Aorta (tissue), 5 donors: ENCODE measurements at places on chromosomes 16 and 17. TPM values are rescaled to one million over a fixed set of nuclear protein-coding genes. Genes with fewer than 3 reads are reported as not detected.

The GAS2L2 gene
- total RNA-seq = not detected

DNA sequence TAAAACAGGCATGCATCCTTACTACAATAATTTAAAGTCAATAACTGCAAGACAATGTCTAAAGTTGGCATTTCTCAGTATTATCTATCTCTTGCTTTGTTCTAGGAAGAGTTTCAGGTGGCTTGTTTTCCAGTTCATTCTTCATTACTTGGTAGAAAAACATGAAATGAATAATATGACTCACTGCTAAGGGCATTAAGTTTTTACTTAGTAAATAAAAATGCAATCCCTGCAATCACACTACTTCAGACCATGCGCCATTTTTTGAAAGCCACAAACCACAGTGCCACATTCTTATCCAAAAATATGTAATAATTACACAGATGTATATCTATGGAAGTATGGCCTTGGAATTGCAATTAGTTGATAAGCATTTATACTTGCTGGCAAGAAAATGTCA lies 55.4 kb downstream of the CREBBP start:
- DNase-seq = no peak

The MLKL gene
- 23.7 TPM for total RNA-seq

The NXN gene
- 23.4 TPM for total RNA-seq

The HBQ1 gene
- total RNA-seq = not detected

DNA sequence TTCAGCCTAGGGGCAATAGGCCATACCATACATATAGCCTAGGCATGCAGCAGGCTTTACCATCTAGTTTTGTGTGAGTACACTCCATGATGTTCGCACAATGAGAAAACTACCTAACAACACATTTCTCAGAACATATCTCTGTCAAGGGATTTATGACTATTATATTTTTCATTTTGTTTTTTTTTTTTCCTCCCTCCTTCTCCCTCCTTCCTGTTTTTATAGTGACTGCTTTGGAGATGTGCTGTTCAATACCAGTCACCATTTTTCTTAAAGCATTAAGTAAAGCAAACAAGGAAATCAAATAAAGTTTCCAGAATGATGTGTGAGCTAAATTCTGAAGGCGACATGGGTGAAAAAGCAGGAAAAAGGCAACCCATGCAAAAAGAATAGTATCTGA lies 194.6 kb downstream of the STX8 start:
- no peak for DNase-seq

GRCh38 chr17:58335779-58336455 lies 7.3 kb upstream of the TSPOAP1 start:
- peak; percentile 52 for DNase-seq

The EIF3CL gene
- total RNA-seq = 88.0 TPM

DNA sequence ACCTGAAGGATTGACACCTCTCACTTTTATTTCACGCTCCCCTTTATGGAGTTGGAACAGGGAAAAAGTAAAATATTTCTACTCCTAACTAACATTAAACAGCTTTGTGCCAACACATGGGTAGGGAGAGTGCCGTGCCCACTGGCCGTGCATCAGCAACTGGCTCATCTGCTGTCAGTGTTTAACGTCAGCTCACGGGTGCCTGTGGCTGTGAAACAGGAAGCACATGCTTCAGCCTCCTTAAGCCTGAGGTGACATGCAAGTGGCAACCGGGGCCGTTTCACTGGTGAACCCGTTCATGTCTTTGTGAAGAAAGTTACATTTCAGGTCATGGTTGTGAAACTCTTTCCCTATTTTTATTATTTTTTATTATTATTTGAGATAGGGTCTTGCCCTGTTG lies 3.2 kb downstream of the SPG7 start:
- no peak for DNase-seq

The PTGES3L gene
- total RNA-seq = 6.6 TPM

The GAS7 gene
- total RNA-seq = 136 TPM

The KRT23 gene
- 0.30 TPM for total RNA-seq

DNA sequence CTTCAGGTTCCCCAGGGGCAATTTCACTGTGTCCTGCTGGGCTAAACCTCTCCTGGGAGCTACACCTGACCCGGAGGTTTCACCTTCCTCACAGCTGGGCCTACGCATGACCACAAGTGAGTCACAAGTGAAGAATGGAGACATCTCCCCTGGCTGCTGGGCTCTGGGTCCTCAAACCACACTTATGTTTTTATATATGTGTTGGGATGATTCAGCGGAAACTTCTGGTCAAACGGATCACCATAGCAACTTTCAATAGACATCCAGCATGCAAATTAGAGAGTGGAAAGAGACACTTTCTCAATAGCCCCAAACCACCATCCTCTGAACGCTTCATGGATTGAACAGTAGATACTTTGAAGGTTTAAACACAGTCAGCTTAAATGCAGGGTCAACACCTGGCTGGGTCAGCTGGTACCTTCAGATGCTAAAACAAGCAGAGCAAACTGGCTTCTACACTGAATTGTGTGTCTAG lies 28.0 kb upstream of the MAF start:
- no peak for DNase-seq

DNA sequence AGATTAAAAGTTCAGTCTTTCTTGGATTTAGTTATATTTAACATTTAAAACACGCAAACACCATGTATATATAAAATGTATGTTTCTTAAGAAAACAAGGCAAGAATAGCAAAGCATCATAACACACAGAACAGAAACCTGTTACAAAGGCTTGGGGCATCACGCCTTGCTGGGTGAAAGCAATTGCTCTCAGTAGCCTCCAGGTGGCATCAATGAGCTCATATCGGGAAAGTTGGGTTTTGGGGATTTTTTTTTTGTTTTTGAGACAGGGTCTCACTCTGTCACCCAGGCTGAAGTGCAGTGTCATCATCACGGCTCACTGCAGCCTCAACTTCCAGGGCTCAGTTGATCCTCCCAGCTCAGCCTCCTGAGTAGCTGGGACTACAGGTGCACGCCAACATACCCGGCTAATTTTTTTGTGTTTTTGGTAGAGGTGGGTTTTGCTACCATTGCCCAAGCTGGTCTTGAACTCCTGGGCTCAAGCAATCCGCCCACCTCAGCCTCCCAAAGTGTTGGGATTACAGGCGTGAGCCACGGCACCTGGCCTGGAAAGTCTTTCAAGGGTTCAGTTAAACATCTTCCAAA lies 56.9 kb downstream of the CYB5D2 start:
- DNase-seq = no peak

The BIRC5 gene
- total RNA-seq = 2.8 TPM

The SRR gene
- 7.4 TPM for total RNA-seq

GRCh38 chr17:69431835-69432234 lies 17.3 kb downstream of the MAP2K6 start:
- no peak for DNase-seq

DNA sequence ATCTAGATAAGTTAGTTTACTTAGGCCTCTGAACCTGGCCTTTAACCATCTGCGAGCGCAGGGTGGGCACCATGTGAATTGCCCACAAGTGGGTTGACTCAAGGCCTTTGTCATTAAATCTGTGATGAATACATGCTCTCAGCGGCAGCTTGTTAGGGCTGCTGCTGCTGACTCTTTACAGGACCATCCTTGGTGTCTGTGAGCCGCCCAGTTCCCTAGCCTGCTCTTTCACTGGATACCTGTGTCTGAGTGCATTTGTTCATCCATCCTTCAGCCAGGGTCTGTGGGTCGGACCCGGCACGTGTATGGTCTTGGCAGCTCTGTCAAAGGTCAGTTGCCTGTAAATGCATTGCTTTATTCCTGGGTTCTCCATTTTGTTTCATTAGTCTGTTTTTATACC lies 321.3 kb downstream of the CNTNAP4 start:
- DNase-seq = no peak

DNA sequence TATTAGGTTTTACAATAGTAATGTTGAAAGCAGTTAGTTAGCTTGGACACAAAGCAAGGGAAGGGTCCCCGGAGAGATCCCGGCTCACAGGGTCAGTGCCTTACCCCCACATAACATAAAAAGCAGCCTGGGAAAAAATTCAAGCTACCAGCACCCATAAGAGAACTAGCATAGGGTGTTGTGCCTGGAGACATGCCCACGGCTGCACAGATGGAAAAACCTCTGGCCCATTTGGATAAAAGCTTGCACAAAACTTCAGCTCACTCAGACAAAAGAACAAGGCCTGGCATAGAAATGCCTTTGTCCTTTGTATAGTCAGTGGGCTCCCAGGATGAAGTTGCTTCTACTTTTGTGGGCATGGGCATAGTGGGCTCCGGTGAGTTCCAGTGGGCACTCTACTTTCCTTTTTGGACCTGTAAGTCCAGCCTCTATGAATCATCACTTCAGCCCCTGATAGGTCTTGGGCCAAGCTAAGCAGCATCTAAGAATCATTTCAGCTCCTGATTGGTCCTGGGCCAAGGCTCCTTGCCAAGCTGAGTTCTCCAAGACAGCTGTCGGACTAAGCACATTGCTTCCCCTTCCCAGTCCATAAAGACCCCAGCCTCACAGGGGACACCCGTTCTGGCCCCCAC lies 1.3 kb upstream of the RDM1 start:
- DNase-seq = peak; percentile 58

- peak; percentile 90 for DNase-seq
Measured at GRCh38 chr17:73292031-73292531, 19.7 kb downstream of the CDC42EP4 start.

The TMEM114 gene
- total RNA-seq = not detected

The CCL13 gene
- total RNA-seq = 10.4 TPM

DNA sequence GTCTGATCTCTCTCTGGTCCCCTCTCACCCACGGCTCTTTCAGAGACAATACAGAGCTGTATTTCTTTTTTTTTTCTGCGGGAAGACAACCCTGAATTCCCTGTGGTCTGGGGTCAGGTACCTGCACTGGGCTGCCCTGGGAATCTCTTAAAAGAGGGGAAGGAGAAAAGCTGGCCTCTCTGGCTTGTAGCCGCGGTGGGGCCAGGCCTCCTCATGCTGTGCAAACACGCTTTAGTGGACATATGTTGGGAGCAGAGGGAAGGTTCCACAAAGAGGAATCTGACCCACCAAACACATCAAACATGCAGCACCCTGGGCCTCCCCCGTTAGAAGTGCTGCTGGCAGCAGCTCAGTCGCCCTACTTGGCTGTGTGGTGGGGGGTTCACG lies 143.7 kb upstream of the ZFHX3 start:
- DNase-seq = no peak

The TMC6 gene
- 33.7 TPM for total RNA-seq

GRCh38 chr17:73340093-73340596 lies 28.3 kb upstream of the CDC42EP4 start:
- peak; percentile 68 for DNase-seq

The CARD14 gene
- total RNA-seq = 0.33 TPM

- DNase-seq = no peak
Measured at GRCh38 chr17:64455993-64456885, 7.3 kb downstream of the MILR1 start.

GRCh38 chr17:1188812-1189504 lies 9.2 kb upstream of the ABR start:
- peak; percentile 95 for DNase-seq

- DNase-seq = no peak
Measured at GRCh38 chr17:81858967-81859905, 1.1 kb downstream of the P4HB start.

The NEUROD2 gene
- not detected for total RNA-seq

GRCh38 chr16:1980030-1980769 lies 1.1 kb downstream of the NOXO1 start:
- no peak for DNase-seq

- DNase-seq = no peak
Measured at GRCh38 chr17:76458580-76459490, 5.9 kb upstream of the UBE2O start.

The TOM1L1 gene
- 23.2 TPM for total RNA-seq

The CSH2 gene
- total RNA-seq = not detected

- DNase-seq = no peak
Measured at GRCh38 chr16:81657224-81657623, 121.9 kb upstream of the PLCG2 start.

DNA sequence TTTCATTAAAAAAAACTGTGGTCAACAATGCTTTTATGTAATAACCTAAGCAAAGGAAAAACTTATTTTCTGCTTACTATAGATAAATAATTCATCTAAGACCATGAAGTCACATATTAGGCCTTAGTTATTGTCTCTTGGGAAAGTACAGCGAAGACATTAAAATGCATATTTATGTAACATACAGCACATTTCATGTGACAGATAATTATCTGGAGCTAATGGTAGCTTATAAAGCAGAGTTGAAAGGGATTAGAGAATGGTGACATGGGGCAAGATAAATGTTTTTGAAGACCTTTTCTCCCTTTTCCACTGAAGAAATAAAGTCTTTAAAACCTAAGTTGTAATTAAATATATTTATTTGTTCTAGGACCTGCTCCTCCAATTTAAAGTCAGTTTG lies 9.7 kb downstream of the MEIOC start:
- no peak for DNase-seq

GRCh38 chr17:79174905-79175856 lies 100.6 kb downstream of the ENGASE start:
- DNase-seq = no peak

The KRT27 gene
- total RNA-seq = not detected

The TBC1D3B gene
- 5.0 TPM for total RNA-seq

- DNase-seq = no peak
Measured at GRCh38 chr17:61425682-61426481, 26.2 kb downstream of the TBX2 start.

- DNase-seq = no peak
Measured at GRCh38 chr17:28216528-28216927, 102.5 kb upstream of the TMEM97 start.

DNA sequence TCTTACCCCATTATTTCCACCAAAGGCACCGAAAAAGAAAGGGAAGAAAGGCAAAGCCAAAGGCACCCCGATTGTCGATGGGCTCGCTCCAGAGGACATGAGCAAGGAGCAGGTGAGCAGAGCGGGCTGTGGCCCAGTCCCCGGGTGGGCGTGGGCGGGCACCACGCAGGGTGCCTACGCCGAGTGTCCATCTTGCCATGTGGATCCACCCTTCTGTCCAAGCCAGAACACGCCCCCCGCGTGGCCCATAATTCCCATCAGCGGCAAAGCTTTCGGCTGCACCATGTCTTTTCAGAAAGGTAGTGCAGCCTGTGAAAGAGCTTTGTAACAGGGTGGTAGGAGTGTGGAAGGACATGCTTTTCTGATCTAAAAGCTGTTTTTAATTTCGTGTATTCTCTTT lies 8.4 kb upstream of the DBNDD1 start:
- DNase-seq = no peak

The CUEDC1 gene
- 43.6 TPM for total RNA-seq

The C16orf92 gene
- not detected for total RNA-seq

- no peak for DNase-seq
Measured at GRCh38 chr17:45115871-45116270, 16.4 kb downstream of the PLCD3 start.

- DNase-seq = no peak
Measured at GRCh38 chr16:54174201-54174600, 112.4 kb downstream of the IRX3 start.

The TCAP gene
- 1.9 TPM for total RNA-seq

The MT1F gene
- 14.4 TPM for total RNA-seq

The EPOP gene
- 1.3 TPM for total RNA-seq

DNA sequence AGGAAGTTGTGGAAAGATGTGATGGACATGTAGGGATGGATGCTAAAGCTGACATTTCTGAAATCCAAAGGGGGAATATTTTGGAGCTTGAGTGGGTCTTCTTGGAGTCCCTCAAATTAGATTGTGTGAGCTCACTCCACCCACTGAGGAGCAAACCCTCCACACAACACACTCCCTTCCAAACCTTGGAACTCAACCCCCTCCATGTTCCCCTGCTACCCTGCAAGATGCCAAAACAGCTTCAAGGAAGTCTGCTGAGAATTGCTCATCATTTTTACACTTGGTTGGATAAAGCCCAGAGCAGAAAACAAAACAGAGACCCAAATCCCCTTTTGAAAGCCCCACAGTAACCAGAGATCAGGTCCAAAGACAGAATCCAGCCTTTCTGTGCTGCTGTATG lies 103.3 kb upstream of the ERCC4 start:
- no peak for DNase-seq
